Left cardiac atrium (tissue), 4 donors: ENCODE measurements at places on chromosomes 7 and 10. TPM values are rescaled to one million over a fixed set of nuclear protein-coding genes. Genes with fewer than 3 reads are reported as not detected.

DNA sequence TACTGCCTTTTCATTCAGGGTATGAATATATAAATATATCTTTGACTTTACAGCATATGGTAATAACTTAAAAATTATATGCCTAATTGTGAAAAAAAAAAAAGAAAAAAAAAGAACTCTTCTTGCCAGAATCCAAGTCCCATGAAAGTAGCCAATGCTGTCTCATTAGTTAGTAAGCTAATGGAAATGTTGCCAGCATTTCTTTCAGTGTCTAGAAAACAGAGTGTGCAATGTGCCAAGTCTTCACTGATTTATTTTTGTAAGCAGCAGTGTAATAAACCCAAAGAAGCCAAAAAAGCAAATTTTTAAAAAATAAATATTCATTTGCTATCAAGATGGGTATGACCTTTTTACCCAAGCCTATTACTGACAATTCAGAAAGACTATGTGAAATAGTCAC, 31.1 kb upstream of the LRRN3 start:
- DNase-seq, result no peak

Gene SPDYE11
- not detected for total RNA-seq

DNA sequence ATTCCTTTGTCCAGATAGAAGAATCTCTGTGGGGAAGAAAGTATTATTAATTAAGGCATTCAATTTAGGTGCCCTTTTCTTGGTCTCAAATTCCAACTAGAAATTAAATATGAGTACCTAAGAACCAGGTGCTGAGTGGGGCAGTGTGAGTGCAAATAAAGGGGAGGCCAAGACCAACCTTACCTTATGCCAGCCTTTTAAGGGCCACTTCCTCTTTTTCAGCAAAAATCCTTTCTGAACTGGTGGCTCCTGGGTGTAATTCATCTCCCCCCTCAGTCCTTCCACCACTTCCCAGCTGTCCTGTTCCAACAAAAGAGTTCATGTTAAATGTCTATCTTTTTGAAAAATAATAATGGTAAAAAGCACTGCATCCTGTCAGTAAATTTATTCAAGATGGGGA, 108.2 kb downstream of the OSBPL3 start:
- DNase-seq, result no peak

GRCh38 chr7:131550846-131551245, 5.6 kb downstream of the PODXL start:
- DNase-seq, result no peak

Gene OR2A5
- not detected for total RNA-seq

GRCh38 chr10:86377797-86378146, 11.2 kb upstream of the GRID1 start:
- DNase-seq, result no peak

DNA sequence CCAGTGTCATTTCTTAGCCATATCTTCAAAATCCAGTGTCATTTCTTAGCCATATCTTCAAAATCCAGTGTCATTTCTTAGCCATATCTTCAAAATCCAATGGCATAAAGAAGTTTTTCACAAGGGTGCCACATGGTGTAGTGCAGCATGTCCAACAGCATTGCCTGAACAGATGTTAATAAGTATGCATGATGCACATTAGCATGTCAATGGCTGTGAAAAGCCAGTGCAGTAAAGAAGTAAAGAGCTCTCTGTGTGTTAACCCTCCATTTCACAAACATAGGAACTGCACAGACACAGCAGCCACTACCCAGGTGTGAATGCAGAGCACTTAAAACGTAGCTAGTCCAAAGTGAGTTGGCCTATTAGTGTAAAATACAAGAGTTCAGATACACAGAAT, 89.8 kb downstream of the GNAI1 start:
- no peak for DNase-seq

Gene ZEB1
- total RNA-seq, result 63.7 TPM

Gene TSPAN14
- total RNA-seq, result 51.0 TPM

DNA sequence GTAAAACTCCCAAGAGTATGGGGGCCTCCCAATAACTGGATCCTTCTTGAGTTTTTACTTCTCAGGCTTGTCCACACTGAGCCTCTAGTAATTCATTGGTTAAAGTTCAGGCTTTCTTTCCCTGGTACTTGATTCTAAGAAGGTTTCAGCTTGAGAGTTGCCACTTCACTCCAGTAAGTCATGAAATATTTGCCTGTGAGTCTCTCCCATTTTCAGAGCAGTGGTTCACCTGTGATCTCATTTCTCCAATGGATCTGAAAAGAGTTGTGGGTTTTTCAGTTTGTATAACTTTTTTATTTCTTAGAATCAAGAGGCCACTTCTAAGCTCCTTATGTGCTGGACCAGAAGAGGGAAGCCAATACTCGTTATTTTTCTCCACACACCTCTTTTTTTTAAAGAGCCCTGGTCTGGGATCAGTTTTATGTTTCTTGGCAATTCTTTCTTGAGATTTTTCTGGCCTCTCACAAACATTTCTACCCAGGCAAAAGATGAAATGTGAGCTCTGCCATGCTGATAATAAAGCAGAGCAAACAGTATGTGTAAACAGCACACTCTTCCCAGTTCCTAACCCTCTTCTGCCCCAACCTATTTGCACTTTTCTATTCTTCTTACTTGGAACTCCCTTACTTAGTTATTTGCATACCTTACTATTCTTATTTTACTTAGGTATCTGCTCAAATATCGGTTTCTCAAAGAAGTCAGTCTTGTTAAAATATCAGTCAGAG, 983.4 kb downstream of the CCSER2 start:
- no peak for DNase-seq

Gene NYAP1
- 0.97 TPM for total RNA-seq

Gene SPDYE1
- total RNA-seq, result not detected

DNA sequence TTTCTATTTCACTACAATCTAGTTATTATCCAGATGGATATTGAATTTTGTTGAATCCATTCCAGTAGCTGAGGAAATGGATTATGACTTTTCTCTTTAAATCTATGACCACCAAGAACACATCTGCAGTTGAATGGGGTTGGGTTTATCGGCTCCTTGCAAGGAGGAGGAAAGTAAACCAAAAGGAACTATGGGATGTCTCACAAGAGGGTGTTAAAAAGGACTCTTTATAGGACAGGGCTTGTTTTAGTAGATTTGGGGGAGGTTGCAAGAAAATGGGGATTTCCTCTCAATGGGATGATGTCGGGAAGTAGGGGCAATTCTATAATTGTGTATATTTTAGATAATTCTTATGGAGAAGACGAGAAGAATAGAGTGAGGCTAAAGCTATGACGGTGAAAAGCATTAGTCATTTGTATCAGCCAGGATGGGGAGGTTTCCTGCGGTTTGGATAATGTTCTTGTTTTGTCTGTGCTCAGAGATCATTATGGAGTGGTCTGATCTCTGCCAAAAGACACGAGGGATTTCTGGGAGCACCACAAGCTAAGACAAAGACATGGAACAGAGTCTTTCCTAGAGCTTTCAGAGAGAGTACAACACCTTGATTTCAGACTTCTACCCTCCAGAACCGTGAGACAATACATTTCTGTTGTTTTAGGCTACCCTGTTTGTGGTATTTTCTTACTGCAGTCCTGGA, 5.3 kb upstream of the LRRC61 start:
- DNase-seq, result no peak

DNA sequence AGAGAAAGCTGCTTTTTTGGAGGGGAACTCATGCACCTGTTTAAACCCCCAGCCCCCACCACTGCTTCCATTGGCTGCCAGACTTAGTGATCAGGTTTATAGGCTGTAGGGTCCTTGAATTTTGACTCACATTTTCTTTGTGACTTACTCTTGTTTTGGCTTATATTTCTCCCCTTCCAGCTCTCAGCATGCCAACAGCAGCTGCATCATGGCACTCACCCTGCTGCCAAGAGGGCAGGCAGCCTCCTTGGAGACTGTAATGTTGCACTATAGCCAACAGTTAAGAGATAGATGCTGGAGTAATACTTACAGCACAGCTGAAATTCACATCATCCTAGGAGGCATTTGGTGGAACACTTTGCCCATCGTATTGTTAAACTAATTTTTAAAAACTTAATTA, 98.0 kb upstream of the GLCCI1 start:
- DNase-seq, result no peak

Gene ZDHHC6
- 20.6 TPM for total RNA-seq
